ENCODE measurements at places on chromosomes 1 and 21.
A peak's percentile ranks its signal among the peaks of the same experiment; 100 is the strongest.

DNA sequence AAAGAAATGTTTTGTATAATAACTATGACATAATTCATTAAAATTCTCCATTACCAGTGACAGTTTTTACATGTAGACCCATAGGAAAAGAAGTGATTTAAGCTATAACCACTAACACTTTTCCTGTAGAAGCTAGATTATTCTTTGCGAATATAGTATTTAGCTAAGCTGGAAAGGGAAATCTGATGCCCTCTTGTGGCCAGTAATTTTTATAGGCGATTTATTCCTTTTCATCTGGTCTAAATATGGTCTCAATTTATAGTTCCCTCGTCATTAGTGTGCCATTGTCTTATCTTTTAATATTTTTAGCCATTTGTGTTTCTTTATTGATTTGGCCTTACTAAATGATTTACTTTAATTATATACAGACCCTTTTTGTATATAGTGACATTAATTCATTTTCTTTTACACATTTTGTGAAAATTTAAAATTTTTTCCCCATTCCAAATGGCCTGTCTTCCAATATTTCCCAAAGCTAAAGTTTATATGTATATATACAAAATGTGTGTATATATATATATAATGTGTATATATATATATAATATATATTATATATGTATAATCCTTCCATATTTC, 26.7 kb downstream of the BTG3 start:
- DNase-seq, result peak; percentile 70

DNA sequence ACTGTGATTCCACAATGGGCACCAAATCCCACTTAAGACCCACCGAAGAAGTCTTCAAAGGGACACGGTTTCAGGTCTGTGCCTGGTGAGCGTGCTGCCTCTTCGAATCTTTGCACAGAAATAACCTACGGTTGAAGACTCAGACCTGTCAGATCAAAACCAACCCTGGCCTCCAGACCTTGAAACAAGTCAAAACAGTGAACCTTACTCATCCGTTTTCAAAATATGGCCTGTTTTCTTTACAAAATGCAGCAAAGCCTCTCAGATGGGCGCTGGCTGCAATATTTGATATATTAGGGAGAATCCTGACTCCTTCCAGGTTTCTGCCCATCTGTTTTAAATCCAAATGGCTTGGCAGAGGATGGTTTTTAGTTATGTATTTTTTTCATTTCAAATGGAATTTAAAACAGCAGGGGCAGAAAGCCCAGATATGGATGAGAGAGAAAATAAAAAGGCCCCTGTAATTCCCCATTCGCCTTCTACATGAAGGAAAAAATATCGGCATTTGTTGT, 14.0 kb downstream of the JUN start:
- DNase-seq, result peak; percentile 34

DNA sequence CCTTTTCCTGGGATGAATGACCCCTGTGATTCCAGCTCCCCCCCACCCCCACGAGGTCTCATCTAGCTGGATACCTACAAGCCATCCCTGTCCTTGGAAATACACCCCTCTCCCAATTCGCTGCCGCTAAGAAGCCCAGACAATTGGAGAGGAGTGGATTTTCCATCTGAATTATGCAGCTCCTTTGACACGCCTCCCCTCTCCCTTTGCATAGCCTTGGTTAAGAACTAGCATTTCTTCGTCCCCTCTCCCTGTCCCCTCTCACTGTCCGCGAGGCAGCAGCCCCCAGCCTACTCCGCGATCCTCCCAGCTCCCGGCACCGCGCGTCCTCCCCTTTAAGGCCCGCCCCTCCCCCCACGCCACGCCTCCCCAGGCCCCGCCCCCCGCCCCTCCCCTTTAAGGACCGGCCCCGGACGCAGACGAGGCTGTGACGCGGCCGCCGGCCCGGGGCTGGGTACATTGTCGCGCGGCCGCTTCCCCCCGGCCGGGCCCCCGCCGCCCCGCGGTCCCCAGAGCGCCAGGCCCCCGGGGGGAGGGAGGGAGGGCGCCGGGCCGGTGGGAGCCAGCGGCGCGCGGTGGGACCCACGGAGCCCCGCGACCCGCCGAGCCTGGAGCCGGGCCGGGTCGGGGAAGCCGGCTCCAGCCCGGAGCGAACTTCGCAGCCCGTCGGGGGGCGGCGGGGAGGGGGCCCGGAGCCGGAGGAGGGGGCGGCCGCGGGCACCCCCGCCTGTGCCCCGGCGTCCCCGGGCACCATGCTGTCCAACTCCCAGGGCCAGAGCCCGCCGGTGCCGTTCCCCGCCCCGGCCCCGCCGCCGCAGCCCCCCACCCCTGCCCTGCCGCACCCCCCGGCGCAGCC, at the start of gene MAPKAPK2:
Gene MAPKAPK2, plus strand, starts transcription at position 428 of the 856 bp plus-strand sequence. Its CDS starts 325 bp downstream, at position 753.
- peak; percentile 66 for DNase-seq

- peak; percentile 69 for DNase-seq
Measured at GRCh38 chr1:94971491-94971924, 44.6 kb upstream of the CNN3 start.

DNA sequence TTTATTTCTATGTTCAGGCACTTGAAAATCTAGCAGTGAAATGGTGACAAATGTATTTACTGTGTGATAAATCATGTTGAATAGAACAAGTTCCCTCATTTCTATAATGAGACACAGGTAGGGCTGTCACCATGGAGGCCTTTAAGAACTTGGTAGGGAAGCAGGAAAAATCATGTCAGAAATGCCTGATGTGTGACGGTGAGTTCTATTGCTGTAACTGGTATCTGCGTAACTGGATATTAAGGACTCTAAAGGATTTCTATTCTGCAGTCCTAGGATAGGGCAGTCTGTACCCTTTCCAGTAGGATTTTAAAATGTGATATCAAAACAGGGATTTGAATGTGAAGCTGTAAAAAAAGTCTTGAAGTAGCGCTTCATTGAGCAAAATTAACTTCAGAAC, 15.5 kb downstream of the ACTN2 start:
- DNase-seq, result no peak

DNA sequence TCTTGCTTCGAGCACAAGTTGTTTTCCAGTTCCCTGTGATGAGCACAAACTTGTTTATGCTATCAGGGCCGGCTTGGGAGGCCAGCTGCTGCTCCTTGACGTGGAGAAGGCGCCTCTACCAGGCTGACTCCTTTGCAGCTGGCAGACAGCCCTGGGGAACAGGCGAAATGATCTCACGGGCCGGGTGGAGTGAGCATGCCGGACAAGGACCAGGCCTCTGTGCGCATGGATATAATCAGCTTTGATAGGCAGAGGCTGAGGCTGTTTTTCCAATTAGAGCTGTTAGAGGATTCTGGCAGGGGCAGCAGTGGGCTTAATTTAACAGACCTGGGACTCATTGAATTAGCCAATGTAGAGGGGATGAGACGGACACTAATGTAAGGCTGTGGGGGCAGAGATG, 38.9 kb downstream of the FAM163A start:
- peak; percentile 37 for DNase-seq

GRCh38 chr1:18058206-18058921, 49.2 kb upstream of the IGSF21 start:
- DNase-seq, result no peak

GRCh38 chr1:26410706-26411623, at the start of gene LIN28A:
Gene LIN28A (plus strand): TSS chr1:26410817. CDS start chr1:26410892, 75 bp downstream.
- no peak for DNase-seq

- DNase-seq, result no peak
Measured at GRCh38 chr1:99532276-99532580, 113.7 kb upstream of the PALMD start.

DNA sequence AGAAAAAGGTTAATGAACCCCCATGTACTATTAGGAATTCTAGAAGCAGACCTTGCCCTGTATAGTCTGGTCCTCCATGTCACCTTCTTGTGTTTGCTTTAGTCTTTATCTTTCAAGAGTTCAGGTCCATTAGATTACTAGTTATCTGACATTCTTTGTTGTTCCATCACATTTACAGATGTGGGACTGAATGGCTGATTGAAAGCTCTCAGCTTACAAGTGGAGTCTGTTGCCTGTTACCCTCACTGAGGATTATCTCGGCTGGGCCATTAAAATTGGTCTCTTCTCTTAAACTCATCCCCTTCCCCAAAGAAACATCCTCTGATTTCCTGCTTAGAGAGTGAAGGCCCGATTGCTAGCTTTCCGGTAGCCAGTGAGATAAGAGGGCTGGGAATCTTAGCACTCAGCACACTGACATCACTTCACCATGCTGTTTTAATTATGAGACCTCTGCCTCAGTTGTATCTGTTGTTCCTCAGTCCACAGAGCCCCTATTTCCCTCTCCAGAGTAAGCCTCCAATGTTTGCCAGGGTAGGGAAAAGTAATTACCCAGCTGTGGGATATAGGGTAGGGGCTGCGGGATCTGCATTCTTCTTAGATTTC, 76.8 kb downstream of the LPGAT1 start:
- DNase-seq, result no peak

DNA sequence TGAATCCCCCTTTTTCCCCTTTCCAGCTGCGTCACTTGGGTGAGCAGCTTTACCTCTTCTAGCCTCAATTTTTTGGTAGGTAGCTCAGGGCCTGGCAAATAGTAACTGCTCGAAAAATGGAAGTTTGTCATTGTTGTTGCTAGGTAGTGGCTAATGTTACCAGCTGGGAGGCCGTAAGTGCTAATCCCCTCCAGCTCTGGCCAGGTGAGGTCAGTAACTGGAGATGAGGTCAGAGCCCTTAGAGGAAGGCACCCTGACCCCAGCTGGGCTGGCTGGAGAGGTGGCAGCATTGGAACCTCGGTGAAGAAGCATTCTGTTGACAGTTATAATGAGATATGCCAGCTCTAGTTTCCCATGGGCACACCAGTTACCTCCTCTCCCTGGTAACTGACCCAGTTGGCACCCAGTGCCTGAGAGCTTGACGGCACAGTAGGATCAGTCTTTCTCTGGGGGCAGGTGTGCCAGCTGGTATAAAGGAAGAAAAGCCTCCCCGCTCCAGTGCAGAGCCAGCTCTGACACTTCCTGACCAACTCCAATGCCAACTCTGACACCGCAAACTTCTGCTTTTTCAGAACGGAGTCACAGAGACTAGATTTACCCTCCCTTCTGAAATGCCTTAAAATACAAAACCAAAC, 35.0 kb upstream of the SLC2A1 start:
- no peak for DNase-seq

- DNase-seq, result peak; percentile 43
Measured at GRCh38 chr21:34335316-34335715, 28.5 kb upstream of the KCNE2 start.

GRCh38 chr1:66374148-66374547, 159.8 kb upstream of the SGIP1 start:
- DNase-seq, result peak; percentile 28

DNA sequence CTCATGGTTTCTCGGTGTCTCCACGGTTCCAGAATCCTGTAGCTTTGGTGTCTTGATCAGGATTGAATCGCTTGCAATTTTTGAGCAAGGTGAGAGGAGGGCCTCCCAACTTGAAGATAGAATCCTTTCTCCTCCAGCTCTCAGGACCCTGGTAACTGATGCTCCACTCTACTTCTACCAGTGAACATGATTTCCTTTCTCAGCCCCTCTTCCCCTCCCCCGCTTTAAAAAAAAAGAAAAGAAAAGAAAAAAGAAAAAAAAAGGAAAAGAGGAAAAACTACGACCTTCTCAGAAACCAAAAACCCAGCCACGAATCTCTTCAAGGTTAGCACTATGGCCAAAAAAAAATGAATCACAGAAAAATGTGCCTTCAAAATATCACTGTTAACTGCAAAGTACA, 1.2 kb downstream of the ARHGEF11 start:
- DNase-seq, result no peak

- DNase-seq, result peak; percentile 57
Measured at GRCh38 chr1:231139125-231139649, 22.7 kb upstream of the TRIM67 start.

- no peak for DNase-seq
Measured at GRCh38 chr1:160394673-160395072, 5.7 kb upstream of the VANGL2 start.

DNA sequence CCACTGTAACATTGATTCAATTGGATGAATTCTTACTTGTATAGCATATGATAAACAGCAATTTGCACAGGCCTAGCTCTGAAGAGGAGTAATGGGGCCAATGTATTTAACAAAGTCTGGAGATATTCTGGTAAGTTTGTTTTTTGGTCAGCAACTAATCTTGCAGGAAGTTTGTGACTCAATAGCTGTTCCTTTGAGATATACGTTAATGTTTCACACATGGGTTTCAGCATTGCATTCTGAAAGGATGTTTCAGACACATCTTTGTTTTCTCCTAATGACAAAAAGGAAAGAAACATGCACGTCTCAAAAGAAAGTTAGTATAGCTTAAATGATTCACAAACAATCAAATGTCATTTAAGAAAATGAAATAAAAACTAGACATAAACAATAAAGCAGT, 49.0 kb downstream of the LTN1 start:
- DNase-seq, result peak; percentile 73

DNA sequence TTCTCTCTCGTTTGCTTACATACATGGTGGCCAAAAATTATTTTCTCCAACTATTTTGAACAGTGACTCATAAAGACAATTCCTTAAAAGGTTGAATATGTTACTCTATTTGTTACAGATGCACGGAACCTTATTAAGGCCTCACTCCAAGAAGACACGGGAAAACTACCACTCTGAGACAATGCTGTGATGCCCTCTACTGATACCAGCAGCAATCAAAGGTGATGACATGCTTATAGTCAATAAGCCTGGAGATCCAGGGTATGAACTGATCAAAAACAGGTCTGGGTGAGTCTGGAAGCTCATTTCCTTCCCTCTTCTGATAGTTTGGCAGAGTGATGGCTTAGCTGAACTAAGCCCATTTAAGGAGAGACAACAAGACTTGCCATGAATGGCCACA, 563.0 kb downstream of the LRRIQ3 start:
- no peak for DNase-seq

DNA sequence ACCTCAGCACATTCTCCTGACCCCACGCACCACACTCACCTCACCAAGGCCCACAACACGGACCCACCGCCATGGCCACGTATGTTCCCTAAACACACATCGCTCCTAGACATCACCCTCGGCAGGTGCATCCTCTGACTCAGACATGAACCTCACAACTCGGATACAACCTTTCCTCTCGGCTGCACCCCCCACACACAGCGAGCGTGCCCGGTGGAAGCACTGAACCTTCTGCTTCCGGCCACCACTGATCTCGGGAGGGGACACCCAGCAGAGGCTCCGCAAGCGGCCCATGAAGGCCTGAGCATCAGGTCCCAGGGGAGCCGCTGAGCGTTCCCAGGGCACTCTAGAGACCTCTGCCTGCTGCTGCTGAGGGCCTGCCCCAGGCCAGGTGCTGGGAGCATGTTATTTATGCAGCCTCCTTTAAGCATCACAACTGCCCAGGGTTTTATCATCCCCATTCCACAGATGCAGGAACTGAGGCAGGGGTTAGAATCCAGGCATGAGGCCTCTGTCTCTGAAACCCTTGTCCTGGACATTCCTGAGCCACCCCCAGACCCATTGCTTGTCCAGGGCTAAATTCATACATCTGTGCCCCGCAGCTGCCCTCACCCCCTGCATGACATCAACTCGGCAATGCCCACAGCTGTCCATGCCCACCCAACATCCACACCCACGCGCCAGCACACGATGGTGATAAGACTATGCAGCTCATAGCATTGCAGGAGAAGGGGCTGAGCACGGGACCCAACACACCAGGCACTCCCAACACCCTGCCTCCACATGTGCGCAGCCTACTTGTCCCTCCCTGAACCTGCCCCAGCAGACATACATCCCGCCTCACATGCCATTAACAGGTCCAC, 27.0 kb downstream of the SDC3 start:
- DNase-seq, result no peak

Data from fibroblast of mammary gland (primary cell).